ENCODE measurements at places on chromosomes 2 and 18.

- peak; percentile 52 for DNase-seq
Measured at GRCh38 chr2:120231974-120232635, 8.9 kb upstream of the TMEM185B start.

GRCh38 chr2:235968616-235969324, 199.4 kb downstream of the GBX2 start:
- DNase-seq: no peak

DNA sequence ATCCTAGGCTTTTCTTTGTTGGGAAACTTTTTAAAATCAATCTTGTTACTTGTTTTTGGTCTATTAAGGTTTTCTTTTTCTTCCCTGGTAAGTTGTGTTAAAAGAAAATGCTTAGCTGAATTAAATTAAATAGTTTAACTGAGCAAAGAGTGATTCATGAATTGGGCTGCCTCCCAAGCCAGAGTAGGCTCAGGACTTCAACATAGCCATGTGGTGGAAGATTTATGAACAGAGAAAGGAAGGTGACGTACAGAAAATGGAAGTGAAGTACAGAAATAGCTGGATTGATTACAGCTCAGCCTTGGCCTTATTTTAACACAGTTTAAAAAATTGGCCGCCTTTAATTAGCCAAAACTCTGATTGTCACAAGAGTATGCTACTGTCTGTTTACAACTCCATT, 27.9 kb upstream of the GALNT5 start:
- no peak for DNase-seq

GRCh38 chr2:198232281-198232680, 427.9 kb downstream of the PLCL1 start:
- DNase-seq: no peak

- no peak for DNase-seq
Measured at GRCh38 chr2:203775684-203776083, 69.2 kb downstream of the CD28 start.

DNA sequence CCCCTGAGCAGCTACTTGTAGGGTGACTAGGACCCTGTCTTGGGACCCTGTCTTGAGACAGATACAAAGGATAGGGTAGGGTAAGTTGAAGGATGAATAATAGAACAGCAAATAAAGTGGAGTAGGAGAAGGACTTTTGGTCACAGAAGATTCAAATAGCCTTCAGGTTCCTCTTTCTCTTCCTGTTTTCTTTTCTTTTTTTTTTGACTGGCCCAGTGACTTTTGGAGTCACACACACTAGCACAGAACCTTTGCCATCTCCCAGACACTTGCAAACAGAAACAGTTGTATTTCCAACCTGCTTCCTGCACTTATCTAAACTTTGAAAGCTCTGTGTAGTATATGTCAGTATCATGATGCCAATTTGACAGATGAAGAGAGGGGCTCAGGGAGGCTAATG, 108.2 kb downstream of the TDRD15 start:
- no peak for DNase-seq

- no peak for DNase-seq
Measured at GRCh38 chr2:65057054-65057375, 799 bp downstream of the CEP68 start.

DNA sequence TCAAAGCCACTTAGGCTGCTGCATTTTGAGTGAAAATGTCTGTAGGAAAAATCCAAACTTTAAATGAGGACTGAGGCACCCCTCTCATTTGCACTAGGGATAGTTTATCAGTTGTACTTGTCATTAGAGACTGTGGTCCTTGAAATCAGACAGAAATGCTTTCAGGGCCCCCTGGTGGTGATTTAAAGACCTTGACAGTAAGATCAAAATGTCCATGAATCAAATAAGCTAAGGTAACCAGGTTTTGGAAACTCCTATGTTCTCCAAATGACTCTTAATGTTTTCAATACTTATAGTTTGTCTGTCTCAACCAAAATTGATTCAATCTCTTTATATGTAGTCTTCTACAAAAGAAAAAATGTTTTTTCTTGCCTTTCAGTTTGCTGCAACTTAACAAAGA, 28.8 kb upstream of the DDX18 start:
- peak; percentile 12 for DNase-seq

DNA sequence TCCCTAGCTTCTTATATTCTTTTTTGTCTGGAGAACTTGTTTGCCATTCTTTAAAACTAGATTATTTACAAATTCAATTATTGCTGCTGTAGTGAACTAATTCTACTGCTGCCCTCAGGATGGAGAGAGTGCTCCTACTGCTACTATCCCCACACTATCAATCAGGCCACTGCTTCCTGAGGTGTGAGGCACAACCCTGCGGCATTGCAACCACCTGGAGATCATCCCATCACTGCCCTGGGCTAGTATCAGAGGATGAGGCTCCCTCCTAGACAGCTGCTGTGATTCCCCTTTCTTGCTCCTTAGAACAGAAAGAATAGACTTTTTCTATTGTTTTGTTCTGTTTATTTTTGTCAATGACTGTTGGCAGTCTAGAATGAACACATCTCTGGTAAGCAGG, 146.6 kb downstream of the CDH19 start:
- no peak for DNase-seq

DNA sequence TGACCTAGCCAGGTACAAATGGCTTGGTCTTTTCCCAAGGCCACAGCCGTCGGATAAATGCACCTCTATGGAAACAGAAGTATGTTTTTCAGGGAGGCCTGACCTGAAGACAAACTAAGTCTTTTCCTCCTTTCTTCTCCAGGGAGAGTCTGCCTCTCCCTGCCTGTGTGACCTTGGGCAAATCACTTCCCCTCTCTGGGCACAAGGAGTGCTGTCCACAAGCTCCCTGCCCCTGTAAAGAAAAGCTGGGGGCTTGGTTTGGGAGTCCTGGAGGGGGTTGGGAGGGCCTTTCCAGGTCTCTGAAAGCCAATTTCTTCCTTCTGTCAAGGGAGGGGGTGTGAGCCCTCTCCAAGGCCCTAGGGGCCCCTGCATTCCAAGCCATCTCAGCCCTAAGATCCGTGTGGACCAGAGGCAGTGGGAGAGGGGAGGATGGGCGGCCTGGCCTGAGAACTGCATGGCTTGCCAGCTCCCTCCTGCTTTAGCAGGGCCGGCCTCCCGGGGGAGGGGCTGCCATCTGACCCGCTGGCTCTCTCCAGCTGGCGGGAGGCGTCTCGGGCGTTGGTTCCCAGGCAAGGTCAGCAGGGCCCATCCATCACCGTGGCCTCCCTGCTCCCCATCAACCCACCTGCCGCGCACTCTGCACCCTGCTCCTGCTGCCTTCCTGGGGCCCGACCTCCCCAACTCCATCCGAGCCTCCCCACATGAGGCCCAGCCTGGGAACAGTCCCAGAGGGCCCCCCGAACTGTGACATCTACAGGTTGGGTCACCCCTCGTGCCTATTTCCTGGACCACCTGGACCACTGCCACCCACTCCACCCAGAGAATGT, 61.4 kb downstream of the SMAD7 start:
- DNase-seq: no peak

DNA sequence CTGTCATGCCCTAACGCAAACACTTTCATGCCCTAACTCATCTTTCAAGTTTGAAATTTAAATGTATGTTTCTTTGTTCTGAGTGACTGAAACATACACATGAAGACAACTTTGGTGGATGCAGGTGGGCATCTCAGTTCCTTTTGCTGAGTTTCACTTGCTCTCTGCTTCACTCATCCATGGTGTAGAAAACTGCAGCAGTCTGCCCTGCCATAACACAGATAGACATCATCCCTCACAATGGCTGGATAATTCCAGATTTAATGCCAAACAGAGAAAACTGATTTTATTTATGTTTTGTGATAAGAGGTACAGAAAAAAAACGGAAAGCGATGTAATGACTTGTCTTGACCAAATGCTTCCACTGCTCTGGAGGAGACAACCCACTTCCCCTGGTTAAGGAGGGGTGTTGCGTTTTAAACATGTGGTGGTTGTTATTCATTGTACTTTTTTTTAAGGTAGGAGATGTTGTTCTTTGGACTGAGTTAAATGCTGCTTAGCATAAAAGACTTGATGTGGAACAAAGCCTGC, 70.4 kb downstream of the RHBDD1 start:
- DNase-seq: no peak

DNA sequence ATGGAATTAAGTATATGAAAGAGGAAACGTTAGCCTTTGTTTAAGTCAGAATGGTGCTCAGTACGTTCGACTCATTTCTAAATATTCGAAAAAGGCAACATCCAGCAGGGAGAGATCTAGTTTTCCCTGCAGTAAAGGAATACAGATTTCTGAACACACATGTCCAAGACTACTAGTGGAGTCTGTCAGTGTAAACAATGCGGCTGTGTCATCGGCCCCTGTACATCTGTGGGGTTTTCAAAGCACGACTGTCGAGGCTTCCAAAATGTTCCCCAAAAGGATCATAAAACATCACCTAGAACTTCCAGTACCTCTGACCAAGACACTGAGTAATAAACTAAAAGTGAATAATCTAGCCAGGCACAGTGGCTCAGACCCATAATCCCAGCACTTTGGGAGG, 112.8 kb downstream of the ZNF516 start:
- no peak for DNase-seq

DNA sequence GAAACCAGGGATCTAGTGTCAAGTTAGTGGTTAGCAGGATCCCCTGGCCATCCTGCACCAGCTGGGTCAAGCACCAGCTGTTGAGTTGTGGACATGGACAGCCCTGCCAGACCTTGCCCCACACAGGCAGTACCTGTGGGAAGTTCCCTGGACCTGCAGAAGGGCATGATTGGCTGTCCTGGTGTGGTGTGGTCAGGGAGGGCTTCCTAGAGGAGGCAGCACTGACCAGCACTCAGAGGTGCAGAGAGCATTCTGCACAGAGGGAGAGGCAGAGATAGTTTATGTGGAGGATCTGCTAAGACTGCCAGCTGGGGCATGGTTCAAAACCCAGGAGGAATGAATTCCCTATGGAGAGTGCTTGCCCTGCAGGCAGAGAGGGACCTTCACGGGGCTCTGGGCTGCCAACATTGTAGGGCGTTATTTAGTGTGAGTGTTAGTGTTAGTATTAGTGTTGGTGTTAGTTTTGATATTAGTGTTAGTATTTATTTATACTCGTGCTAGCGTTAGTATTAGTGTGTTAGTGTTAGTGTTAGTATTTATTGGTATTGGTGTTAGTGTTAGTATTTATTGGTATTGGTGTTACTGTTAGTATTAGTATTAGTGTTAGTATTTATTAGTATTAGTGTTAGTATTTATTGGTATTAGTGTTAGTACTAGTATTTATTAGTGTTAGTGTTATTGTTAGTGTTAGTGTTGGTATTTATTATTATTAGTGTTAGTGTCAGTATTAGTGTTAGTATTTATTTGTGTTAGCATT, 31.9 kb downstream of the TWIST2 start:
- DNase-seq: no peak

GRCh38 chr2:43774617-43775016, 778 bp downstream of the DYNC2LI1 start:
- DNase-seq: no peak

GRCh38 chr18:8329186-8329771, 280.0 kb upstream of the RAB12 start:
- DNase-seq: no peak

GRCh38 chr18:58727776-58728500, 56.7 kb downstream of the MALT1 start:
- DNase-seq: no peak

- DNase-seq: no peak
Measured at GRCh38 chr2:239192456-239192855, 208.4 kb downstream of the HDAC4 start.

DNA sequence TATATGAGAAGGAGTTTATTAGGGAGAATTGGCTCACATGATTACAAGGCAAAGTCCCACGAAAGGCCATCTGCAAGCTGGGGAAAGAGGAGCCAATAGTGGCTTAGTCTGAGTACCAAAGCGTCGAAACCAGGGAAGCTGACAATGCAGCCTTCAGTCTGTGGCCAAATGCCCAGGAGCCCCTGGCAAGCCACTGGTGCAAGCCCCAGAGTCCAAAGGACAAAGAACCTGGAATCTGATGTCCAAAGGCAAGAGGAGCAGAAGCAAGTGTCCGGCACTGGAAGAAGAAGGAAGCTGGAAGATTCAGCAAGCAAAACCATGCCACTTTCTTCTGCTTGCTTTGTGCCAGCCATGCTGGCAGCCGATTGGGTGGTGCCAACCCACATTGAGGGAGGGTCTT, 74.3 kb upstream of the NPAS2 start:
- DNase-seq: no peak

GRCh38 chr2:71923887-71924533, 223.7 kb downstream of the CYP26B1 start:
- peak; percentile 51 for DNase-seq

GRCh38 chr18:43772907-43773306, 495.6 kb upstream of the SYT4 start:
- no peak for DNase-seq

GRCh38 chr2:169464466-169464865, 14.8 kb upstream of the BBS5 start:
- no peak for DNase-seq

DNA sequence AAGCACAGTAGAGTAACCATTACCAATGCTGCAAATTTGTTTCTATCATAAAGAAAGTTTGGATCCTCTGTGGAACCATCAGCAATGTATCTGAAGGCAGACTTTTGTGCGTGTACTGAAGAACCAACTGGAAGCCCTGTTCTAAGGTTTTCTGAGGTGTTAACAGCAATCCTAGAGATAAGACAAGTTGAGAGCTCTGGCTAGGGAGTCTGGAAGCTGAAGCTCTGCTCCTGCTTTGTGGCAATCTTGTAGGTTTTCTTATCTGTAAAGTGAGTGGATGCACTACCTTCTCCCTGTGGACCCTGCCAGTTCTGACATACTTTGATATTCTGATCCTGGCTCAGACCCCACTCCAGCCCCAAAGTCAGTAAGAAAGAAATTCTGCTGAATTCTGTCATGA, 171.2 kb upstream of the SLC14A2 start:
- DNase-seq: no peak

DNA sequence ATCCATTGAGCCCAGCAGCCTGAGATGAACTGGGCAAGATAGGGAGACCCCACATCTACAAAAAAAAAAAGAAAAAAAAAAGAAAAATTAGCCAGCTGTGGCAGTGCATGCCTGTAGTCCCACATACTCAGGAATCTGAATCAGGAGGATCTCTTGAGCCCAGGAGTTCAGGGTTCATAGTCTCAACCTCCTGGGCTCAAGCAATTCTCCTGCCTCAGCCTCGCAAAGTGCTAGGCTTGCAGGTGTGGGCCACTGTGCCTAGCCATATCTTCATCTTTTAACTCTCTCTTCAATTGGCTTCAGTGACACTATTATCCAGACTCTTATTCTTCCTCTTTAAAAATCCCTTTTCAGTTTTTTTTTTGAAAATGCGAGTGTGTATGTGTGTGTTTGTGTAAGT, 28.5 kb upstream of the YES1 start:
- no peak for DNase-seq

GRCh38 chr2:133927894-133928293, 326.0 kb upstream of the MGAT5 start:
- no peak for DNase-seq

- no peak for DNase-seq
Measured at GRCh38 chr2:69292256-69292655, 94.8 kb downstream of the GFPT1 start.

GRCh38 chr18:45670281-45670962, 53.6 kb upstream of the SLC14A1 start:
- no peak for DNase-seq

- DNase-seq: no peak
Measured at GRCh38 chr2:20042531-20042930, 8.9 kb downstream of the LAPTM4A start.

GRCh38 chr2:23268467-23269263, 116.3 kb upstream of the KLHL29 start:
- DNase-seq: no peak

GRCh38 chr2:209005371-209005770, 418.5 kb upstream of the MAP2 start:
- no peak for DNase-seq

- no peak for DNase-seq
Measured at GRCh38 chr2:61707984-61708852, 145.6 kb downstream of the FAM161A start.

All from stimulated activated CD4-positive, alpha-beta T cell treated with anti-CD3 and anti-CD28 coated beads, Interleukin-2, amount 100 ng/mL, for 48 hours (primary cell).